Amygdala (tissue), 56 donors: ENCODE measurements at places on chromosomes 12 and 14.

- DNase-seq, result no peak
Observed at GRCh38 chr12:47729233-47729632, 3.9 kb upstream of the ENDOU start.

DNA sequence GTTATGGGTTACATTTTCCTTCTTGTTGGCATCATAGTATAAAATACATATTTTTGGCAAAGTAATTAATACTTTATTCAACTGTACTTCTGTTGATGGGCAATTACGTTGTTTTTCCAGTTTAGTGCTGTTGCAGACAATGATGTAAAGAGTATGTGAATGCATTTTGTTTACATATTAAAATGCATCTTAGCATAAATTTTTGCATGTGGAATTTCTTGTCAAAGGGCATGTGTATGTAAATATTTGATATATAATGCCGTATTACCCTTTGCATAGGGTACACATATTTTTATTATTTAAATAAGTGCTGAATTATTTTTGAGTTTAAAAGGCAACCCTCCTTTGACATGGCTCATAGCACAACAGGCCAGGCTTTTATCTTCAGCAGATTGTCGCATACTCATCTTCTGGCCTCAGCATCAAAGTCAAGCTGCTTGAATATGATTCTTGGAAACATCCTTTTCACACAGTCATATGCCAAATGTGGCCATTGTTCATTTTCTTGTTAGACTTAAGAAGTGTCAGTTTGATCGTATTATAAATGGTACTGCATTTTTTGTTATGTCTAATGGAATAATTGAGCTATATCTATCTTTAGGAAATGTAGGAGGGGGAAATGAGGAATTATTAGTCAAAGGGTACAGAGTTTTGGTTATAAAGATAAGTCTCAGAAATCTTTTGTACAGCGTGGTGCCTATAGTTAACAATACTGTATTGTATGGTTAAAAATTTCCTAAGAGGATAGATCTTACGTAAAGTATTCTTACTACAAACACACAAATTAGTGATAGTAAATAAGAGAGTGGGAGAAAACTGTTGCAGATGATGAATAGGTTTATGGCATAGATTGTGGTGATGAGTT is 138.5 kb downstream of the FUT8 start:
- DNase-seq, result no peak

DNA sequence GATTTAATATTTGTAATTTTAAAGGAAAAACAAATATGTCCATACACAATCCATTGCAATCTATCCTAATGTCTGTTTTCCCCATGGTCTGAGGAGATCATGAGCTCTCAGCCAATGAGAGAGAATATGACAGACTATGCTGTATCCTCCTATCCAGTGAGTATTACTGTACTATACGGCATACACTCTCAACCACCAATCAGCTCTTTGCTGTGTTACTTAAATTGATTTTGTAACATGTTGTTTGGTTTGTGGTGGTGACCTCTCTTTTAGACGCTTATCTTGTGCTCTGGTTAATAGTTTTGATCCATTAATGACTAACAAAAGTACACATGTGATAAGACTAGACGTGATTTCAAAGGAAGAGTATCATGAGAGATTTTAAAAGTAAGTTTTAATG is 231.5 kb upstream of the FOXN3 start:
- no peak for DNase-seq

GRCh38 chr12:113341535-113341934 is 6.6 kb upstream of the SLC8B1 start:
- no peak for DNase-seq

GRCh38 chr14:89841851-89842250 is 112.7 kb downstream of the EFCAB11 start:
- DNase-seq, result no peak

GRCh38 chr12:49825360-49825970 is 2.7 kb downstream of the NCKAP5L start:
- no peak for DNase-seq

DNA sequence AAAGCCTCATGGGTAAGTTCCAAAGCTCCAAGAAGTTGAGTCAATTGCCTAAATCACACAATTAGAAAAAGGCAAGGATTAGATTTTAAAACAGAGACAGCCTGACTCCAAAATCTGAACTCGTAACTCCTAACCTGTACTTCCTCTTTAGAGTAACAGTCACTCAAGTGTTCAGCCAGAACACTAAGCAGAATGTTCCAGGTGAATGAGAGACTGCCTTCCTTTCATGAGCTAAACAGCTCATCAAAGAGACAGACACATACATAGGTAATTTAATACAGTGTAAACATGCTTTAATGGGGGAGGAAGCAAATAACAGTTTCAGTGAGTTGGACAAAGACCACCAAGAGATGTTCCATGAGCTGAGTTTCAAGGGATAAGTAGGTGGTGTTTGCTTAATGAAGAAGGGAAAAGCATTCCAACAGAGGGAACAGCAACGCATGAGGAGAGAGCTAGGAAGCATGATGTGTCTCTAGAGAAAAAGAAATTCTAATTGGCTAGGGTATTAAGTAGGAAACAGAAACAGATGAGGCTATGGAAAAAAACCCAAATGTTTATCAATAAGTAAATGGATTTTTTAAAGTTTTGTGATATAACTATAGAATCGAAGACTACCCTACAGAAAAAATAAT is 403.9 kb downstream of the MED13L start:
- DNase-seq, result no peak

GRCh38 chr14:99129211-99129696 is 142.7 kb downstream of the BCL11B start:
- DNase-seq, result no peak

DNA sequence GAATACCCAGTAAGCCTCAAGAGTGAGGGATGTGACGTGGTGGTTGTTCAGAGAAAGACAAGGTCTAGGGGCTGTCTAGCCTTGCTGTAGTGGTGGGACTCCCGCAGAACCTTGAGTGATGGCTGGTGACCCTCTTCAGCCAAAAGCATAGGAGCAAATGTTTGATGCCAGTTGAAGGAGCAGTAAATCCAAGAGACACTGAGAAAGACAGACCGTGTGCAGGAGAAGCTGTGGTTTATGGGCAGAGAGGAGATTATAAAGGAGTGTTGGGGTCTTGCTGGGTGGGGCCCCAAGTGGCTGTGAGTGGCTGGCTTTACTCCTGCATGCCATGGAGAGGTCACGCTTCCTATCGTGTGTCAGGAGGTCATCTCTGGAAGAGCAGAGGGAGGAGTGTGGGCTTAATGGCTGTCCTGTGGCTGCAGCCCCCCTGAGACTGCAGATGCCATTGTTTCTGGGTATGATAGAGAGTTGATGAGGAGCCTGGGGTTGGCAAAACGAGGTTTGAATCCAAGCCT is 152.0 kb upstream of the CCND2 start:
- no peak for DNase-seq

DNA sequence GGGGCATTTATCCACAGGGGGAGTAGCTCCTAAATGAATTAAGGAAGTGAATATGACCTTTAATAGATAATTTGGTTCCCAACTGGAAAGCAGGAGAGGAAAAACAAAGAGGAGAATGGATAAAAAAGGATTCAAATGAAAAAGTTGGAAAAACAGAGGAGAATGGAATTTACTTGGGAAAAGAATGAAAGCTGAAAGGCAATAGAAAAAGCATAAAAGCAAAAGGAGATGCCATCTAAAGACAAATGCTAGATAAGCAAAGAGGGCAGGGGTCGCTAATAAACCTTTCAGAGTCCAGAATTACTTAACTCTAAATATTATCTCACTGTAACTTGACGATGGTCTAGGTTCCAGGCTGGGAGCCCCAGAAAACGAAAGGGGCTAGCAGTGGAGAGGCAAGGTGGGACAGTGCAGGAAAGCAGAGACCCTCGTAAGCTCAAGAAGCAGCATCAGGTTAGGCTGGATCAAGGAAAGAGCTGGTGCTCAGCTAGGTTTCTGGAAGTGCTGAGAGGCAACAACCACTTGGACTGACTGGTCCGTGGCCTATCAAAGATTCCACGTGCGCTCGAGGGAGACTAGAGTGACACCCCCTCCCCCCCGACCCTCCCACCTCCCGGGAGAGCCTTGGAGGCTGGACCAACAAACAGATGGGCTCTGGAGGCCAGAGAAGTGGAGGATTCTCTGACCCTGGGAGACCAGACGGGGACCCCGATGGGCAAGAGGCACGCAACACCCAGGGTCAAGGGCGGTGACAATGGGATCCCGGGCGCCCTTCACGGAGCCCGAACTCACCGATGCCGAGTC is 1.2 kb downstream of the SLC2A13 start:
- no peak for DNase-seq
